Jurkat, Clone E6-1 (cell line): ENCODE measurements at places on chromosomes 3 and 15.

DNA sequence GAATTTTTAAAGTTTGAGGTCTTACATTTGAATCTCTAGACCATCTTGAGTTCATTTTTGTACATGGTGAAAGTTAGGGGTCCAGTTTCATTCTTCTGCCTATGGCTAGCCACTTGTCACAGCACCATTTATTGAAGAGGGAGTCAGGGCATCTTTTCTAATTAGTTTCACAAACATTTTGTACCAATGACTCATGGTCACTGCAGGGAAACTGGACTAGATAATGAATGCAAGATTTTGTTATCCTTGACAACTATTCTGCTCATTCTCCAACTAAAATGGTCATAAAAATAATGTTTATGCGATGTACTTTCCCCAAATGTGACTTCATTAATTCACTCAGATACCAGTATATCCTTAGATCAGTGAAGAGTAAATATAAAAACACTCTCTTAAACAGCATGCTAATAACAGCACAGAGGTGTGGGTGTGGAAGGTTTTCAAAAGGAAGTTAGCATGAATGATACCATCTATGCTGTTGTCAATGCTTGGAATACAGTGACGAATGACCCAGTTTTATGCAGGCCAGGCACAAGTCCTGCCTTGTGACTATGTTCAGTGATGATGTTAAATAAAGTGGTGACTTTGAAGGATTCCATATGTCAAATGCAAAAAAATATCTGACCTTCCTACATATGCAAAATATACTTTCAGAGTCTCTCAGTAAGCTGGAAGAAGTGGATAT is 314.9 kb upstream of the TMCO5A start:
- DNase-seq, result no peak

- no peak for DNase-seq
These were observed 59.7 kb downstream of the PLXNA1 start for GRCh38 chr3:127042634-127043033.

DNA sequence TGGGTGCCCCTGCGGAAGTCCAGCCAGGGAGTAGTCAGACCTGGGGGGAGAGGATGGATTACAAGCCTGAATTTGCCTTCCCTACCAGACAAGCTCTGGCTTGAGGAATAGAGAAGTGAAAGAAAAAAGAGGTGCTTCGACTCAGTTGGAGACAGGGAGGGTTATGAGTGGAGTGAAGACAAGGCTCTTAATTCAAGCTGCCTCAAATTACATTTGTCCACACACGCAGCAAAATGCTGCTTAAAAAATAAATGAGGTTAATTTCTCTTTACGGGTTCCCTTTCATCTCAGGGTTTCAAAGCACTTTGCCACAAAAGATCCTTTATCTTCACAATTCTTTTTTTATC is 49.0 kb upstream of the SLC4A7 start:
- peak; percentile 16 for DNase-seq

DNA sequence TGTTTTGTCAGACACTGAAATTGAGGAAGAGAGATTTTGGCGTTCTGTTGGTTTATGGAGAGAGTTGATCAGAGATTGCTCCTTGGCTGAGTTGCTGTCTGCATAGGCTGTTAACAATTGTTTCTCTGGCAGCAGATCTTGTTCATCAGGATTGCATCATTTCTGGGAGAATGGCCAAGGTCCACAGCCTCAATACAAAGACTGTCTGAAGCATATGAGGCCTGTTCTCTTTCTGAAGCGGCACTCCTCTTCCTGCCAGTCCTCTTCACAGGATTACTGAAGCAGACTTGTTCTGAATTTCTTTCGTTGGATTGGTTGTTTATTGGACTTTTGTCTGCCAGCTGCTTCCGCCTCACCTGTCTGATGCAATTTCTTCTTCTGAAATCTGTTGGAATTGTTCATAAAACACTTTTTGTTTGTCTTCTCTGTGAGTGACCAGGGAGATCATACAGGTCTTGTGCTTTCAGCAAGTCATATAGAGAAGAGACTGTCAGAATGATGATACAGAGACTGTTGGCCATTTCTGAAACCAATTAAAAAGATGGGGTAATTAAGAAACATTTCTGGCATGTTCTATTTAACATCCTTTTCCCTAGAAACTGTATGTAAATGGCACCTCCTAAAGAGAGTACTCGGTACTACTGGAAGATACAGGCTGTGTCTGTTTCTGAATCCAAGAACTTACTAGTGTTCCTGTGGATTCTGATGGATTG is 25.5 kb downstream of the SETD5 start:
- no peak for DNase-seq

GRCh38 chr3:53658613-53659193 is 164.3 kb downstream of the CACNA1D start:
- no peak for DNase-seq
